ENCODE measurements at places on chromosomes 7 and 10. TPM values are rescaled to one million over a fixed set of nuclear protein-coding genes. Genes with fewer than 3 reads are reported as not detected.

The LIPK gene
- total RNA-seq = not detected

The IGFBP3 gene
- total RNA-seq = 1,278 TPM

The TLL2 gene
- under 0.01 TPM for total RNA-seq

The LRIT1 gene
- not detected for total RNA-seq

The CYP2C18 gene
- total RNA-seq = not detected

The CYP2C19 gene
- not detected for total RNA-seq

The GRM8 gene
- 0.36 TPM for total RNA-seq

The FKBP6 gene
- total RNA-seq = not detected

The TEX47 gene
- not detected for total RNA-seq

The ANKRD1 gene
- 1.4 TPM for total RNA-seq

The GET4 gene
- total RNA-seq = 14.2 TPM

The NPC1L1 gene
- not detected for total RNA-seq

The ZNF485 gene
- total RNA-seq = 3.8 TPM

The FAM25A gene
- not detected for total RNA-seq

The UTF1 gene
- total RNA-seq = not detected

The ZNF107 gene
- 5.6 TPM for total RNA-seq

The TUBAL3 gene
- total RNA-seq = not detected

The MMRN2 gene
- total RNA-seq = 5.1 TPM

The KCNMA1 gene
- 40.1 TPM for total RNA-seq

The KIF11 gene
- total RNA-seq = 4.5 TPM

The STRIP2 gene
- total RNA-seq = 6.9 TPM

The NACAD gene
- total RNA-seq = 5.5 TPM

The MMD2 gene
- not detected for total RNA-seq

The TUBB8 gene
- total RNA-seq = not detected

The RARRES2 gene
- 1.4 TPM for total RNA-seq

The SLC16A12 gene
- total RNA-seq = 0.90 TPM

The CRYGN gene
- 0.16 TPM for total RNA-seq

The LRRC18 gene
- not detected for total RNA-seq

The BPGM gene
- total RNA-seq = 20.0 TPM

The CPED1 gene
- total RNA-seq = 30.0 TPM

The BLNK gene
- not detected for total RNA-seq

The ABCC2 gene
- 0.98 TPM for total RNA-seq

The KLF14 gene
- not detected for total RNA-seq

The HTR7 gene
- total RNA-seq = 0.25 TPM

The TNRC18 gene
- total RNA-seq = 155 TPM

The ATRNL1 gene
- total RNA-seq = 7.3 TPM

The CADPS2 gene
- total RNA-seq = 26.9 TPM

The TRIM74 gene
- total RNA-seq = not detected

The CPXM2 gene
- total RNA-seq = 64.0 TPM

The SLC39A12 gene
- total RNA-seq = not detected

The CALML3 gene
- total RNA-seq = not detected

All from fibroblast of the aortic adventitia (primary cell).